ENCODE measurements at places on chromosomes 7 and 10.

DNA sequence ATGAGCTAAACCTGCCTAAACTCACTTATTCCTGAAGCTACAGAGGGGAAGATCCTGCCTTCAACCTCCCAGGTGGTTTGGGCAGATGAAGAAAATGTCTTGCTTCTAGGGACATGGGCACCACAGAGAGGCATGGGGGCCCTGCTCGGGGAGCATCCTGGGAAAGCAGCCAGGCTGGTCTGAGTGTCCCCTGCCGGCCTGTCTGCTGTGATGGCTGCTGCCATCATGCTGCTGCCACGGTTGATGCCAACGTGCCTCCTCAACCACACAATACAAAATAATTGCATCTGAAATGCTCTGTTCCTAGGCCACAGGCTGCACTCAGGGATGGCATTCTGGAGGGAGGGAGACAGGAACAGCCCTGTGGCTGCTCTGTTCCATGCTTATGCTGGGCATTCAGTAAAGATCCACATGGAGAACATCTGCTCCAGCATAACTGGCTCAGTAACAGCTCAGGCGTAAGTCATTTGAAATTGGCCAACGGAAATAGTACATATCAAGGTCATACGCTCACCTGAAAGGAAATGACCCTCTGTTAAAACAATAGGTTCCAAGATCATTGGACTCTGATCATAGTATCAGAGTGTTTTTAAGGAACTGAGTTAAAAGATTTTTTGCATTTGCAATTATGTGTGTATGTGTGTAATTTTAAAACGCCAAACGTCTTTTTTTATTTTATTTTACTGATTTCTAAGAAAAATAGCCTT is 299.0 kb downstream of the TNS3 start:
- no peak for DNase-seq

- no peak for DNase-seq
Measured at GRCh38 chr10:11563936-11564335, 47.5 kb downstream of the USP6NL start.

DNA sequence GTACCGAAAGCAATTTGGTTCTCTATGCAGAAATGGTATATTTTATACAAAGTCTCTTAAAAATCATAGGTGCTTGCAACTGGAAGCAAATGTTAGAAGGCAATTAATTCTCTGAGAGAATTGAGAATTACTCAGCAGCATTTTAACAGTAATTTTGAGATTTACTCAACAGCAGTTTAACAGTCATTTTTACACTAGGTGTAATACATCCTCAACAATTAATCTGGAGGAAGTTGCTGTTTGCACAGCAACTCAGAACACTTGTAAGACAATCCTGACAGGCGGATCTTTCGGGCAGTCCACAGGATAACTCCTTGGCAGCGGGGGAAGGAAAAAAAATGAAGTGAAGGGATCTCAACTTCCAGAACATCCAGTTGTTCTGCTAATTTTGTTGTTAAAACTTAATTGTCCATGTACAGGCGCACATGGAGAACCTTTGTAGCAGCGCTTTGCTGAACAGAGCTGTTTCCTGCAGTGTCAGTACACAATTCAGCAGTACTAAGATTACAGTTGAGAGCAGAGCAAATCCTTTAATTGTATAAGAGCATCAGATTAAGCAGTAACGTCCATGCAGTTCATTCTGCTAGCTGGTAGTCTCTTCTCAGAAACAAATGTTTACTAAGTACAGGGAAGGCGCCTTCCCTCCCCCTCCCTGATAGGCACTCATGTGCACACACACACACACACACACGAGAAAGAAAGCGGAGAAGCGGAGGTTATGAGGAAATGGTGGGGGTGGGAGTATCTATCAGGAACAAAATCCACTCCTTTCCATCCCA is 43.8 kb downstream of the ENO4 start:
- DNase-seq = no peak

DNA sequence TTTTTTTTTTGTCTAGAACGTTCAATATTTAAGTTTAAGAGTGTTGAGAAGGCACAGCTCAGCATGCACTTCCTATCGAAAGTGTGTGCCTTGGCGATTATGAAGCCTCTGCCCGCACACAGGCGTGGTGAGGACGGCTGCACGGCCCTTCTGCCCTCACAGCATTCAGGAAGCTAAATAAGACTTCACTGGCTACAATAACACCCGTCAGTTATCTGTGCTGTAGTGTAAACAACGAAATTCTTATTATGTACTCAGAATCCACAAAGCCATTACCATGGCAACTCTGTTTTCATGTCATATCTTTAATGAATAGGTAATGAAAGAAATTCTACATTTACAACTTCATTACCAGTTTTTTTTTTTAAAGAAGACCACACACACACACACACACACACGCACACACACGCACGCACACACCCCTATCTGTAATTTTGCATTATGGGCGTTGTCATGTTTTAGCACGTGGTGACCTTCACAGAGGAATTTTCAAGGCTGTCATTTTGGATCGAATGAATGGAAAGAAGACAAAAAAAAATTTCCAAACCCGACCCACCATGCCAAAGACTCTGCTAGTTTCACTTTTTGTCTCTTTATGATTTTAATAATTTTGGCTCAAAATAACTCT is 254.8 kb upstream of the CTBP2 start:
- DNase-seq = no peak

- no peak for DNase-seq
Measured at GRCh38 chr7:64544010-64544409, 18.9 kb downstream of the ZNF680 start.

GRCh38 chr7:35384761-35385700 is 131.1 kb upstream of the TBX20 start:
- DNase-seq = no peak

DNA sequence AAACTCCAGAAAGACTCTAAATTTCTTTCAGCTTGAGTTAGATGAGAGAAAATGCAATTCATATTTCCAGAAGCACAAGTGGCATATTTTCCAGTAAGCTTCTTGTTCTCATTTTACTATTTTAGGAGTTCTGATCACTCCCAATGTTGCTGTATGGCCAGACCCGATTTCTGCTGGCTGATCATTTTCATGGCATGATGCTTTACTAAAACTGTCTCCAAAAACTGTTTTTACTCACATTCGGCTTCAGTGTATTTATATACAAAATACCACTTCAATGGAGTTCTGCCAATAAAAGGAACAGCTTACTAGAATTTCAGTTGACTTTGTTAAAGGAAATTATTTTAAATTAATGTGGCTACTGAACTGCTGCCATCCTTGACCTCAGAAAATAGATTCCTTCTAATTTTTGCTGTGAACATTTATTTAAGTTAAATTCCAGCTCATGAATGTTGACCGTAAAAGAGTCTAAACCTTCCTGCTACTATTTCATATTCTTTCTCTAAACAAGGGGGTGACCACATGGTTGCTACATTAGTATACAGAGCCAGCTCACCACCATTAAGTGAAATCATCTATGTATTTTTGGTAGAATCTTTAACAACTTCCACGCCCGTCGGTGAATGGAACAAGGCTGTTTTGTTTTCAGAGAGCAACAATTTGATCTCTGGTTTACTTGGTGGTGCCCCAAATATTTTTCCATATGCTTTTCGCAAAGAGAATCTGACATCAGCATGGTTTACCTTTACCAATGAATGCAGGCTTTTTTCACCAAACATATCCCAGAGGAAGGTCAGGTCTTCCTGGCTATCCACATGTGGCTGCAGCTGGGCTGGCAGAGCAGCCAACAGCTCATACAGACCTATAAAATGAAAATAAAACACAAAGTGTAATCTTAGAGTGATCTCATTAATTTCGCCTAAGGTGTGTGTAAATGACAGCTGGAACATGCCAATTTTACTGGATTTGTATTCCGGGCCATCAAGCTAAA is 101.2 kb downstream of the MPP7 start:
- DNase-seq = peak; percentile 24

GRCh38 chr7:1081931-1082401 is 5.9 kb upstream of the GPER1 start:
- no peak for DNase-seq

- DNase-seq = peak; percentile 68
Measured at GRCh38 chr7:34320926-34321661, 336.9 kb upstream of the NPSR1 start.

DNA sequence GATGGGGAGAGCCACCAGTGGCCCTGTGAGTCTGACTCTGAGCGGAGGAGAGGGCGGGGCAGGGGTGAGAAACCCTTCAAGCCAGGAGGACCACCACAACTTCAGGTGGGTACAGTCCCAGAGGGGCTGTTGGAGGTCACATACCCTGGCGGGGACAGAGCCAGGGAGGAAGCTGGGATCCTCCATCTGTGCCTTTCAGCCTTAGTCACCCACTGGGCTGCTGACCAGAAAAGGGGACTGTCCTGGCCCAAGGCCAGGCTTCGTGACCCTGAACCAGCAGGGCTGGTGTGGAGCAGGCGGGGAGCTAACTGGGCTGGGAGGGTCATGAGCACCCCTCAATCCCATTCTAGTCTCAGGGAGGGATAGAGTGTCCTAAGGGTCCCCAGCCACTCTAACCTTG is 1.5 kb upstream of the CALHM3 start:
- DNase-seq = no peak

DNA sequence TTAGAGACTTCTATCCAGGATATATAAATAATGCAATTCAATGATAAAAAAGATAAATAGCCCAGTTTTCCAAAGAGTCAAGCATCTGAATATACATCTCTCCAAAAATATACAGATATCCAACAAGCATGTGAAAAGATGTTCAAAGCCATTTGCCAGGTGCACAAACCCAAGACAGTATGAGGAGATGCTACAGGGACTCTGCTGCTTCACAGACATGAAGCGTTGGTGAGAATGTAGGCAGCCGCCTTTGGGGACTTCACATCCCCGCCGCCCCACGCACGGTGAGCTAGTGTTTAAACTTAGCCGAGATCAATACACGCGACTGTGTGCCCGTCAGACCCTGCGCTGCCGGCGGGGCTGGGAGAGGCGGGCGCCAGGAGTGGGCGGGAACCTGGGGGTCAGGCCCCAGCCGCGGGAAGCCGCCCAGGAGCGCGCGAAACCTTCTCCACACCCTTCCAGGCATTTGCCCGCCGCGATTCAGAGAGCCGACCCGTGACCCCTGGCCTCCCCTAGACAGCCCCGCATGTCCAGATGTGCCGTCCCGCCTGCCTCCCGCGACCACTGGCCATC is 927 bp upstream of the ALOX5 start:
- DNase-seq = no peak

- no peak for DNase-seq
Measured at GRCh38 chr10:34537629-34538231, 277.4 kb downstream of the PARD3 start.

DNA sequence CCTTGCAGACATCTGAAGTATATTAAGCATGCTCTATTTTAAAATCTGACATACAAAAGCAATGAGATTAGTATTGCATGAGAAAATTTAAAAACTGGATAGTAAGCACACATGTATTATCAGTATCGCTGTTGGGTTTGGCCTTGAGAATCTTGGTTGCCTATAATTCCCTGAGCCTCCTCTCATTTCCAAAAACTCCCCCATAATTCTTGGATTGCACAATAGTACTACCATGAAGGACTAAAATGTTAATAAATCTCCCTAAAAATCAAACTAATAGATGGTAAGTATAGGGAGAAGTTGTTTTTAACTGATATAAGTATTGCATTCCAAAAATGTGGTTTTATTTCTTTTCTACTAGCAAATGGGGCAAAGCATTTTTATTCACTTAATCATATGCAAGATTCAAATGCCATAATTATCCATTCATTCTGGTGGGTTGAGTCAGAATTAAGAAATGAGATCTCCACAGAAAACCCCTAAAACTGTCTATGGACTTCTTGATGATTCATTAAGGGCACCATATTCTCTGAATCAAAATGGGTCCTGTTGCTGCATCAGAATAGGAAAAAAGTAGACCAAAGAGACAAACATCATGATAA is 10.3 kb upstream of the VIM start:
- peak; percentile 96 for DNase-seq

DNA sequence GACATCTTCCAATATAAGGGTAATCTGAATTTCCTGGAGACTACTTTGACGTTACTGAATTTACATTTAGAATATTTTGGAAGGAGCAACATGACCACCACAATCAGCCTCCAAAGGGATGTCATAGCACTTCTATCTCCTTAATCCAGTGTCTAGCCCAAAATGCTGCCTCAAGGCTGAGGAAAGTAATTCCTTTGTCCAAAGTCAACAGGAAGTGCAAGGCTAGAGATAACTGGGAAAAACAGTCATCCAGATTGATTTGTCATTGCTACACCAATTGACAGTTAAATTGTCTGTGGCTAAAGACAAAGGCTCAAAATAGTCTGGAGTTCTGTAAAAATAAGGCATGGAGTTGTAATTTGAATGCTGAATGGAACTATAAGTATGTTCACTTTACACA is 3.9 kb upstream of the TFPI2 start:
- peak; percentile 48 for DNase-seq

- DNase-seq = no peak
Measured at GRCh38 chr7:116967254-116967922, 14.1 kb downstream of the ST7 start.

- DNase-seq = no peak
Measured at GRCh38 chr7:33463131-33463530, 333.8 kb downstream of the BBS9 start.

- no peak for DNase-seq
Measured at GRCh38 chr7:120731271-120731670, 126.7 kb downstream of the TSPAN12 start.

DNA sequence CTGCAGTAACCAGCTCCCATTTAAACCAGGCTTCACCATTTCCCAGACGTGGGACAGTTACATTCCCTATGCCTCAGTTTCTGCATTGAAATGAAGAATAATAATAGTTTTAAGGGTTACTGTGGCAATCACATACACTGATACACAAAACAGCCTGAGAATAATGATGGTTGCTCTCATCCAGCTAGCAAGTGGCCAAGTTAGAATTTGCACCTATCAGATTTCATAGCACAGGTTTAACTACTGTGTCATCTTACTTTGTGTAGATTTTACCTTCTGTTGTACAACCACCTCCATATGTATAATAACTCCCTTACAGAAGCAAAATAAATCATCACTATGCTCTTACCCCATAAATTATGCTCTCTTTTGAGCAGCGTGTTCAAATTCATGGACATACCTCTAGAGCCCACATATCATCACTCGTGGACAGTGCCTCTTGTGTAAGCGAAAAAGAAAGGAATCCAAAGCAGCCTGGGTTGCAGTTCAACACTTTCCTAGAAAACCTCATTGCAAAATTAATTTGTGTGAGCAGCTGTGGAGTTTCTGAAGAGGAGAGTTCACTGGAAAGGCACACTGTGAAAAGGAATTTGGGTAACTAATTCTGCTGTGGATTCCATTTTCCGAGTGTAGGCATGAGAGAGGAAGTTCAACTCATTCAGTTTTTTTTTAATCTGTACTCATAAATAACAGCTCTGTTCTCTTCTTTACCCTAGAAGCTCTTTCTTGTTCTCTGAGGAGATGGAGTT is 492.5 kb downstream of the ARL4A start:
- no peak for DNase-seq
